Naive B cell (primary cell): ENCODE measurements at places on chromosomes 4 and X. TPM values are rescaled to one million over a fixed set of nuclear protein-coding genes. Genes with fewer than 3 reads are reported as not detected.

Gene NXF2
- polyA plus RNA-seq: not detected

Gene SLC38A5
- polyA plus RNA-seq: 11.8 TPM

Gene CDKL2
- not detected for polyA plus RNA-seq

DNA sequence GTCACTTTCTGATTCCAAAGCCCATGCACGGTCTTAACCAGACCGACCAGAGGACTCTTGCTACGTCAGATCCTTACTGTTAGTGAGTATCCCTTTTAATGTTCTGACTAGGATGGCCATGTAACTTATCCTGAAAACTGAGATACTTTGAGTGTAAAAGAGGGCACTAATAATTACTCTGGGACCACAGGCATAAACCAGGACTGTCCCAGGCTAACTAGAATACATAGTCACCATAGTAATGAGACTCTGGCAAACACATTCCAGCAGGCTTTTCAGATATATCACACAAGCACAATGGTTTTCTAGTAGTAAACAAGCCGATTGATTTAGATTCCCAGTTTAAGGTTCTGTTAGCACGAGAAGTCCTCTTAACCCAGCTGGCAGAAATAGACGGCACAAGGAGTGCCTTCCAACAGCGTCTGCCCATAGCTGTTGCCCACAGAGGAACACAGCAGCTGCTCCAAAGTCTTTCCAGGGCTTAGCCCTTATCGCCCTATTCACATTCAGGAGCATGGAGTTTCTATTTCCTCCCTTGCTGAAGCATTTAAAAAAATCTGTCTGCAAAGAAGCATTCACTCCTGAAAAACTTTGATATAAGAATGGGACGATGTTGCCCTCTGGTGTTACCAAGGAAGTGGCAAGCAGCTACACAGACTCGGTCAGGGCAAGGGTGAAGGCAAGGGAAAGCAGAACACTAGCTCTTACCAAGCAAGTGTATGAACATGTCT lies 92.4 kb downstream of the CXCL13 start:
- H3K36me3 ChIP-seq: no peaks in the 10 kb centered on the region
- no peak for DNase-seq
- H3K4me1 ChIP-seq: no peaks in the 10 kb centered on the region
- H3K27me3 ChIP-seq: no peaks in the 10 kb centered on the region

DNA sequence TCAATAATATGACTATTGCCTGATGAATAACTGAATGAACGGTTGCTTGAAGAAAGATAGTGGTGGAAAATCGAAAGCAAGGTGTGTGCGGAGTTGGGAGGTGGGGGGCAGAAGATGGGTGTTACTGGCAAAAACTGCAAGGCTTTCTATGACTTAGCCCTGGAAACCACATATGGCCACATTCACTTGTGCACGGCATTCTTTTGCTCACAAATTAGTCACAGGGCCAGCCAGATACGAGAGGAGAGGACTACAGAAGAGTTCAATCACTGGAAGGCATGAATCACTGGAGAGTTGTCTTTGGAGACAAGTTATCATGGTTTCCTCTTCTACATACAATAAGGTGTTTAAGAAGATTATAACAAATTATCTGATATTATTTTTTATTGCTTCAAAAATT lies 626.5 kb upstream of the CPEB2 start:
- H3K4me1 ChIP-seq: no peaks in the 10 kb centered on the region
- DNase-seq: no peak
- no peak overlapping the region for H3K27ac ChIP-seq
- no peaks in the 10 kb centered on the region for H3K27me3 ChIP-seq
- H3K4me3 ChIP-seq: no peak overlapping the region

- no peaks in the 10 kb centered on the region for H3K27me3 ChIP-seq
- peaks cover 35% of the 10 kb centered on the region for H3K4me1 ChIP-seq
- peak; percentile 85 for DNase-seq
- peak overlapping the region; percentile 77 for H3K4me3 ChIP-seq
- no peaks in the 10 kb centered on the region for H3K36me3 ChIP-seq
Measured at GRCh38 chrX:150693725-150694574, 754 bp downstream of the MTMR1 start.

DNA sequence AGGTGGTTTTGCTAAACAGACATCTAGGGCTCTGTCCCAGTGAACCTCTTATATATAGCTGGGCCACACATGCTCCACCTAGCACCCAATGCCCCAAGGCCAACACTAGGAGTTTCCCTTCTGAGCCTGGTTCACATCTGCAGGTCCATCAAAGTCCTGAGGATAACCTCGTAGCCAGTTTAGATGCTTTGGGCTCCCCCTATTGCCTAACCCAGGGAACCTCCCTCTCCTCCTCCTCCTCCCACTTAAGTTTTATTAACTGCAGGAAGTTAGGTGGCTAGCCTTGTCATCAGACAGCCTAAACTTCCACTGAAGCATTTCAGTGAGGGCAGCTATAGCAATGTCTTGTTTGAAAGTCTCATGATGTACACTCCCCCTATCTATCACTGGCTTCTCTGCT lies 88.0 kb downstream of the GUCY2F start:
- no peaks in the 10 kb centered on the region for H3K4me1 ChIP-seq
- no peaks in the 10 kb centered on the region for H3K36me3 ChIP-seq
- no peak overlapping the region for H3K27ac ChIP-seq
- no peak for DNase-seq
- H3K27me3 ChIP-seq: no peaks in the 10 kb centered on the region

DNA sequence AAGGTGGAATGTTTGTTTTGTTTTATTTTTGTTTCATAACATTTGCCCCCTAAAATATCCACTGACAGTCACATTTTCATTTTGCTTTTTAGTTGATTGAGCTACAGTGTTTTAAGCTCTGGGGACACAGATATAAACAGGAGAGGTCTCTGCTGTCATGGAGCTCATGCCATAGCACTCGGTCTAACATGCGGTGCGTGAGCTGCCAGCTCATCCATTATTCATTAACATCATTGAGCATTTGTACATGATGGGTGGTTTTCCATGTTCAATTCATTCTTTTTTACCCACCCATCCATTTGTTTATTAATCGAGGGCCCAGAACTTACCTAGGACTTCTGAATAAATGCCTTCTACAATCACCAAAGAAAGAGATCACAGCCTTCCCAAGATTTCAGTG lies 150.1 kb upstream of the SFRP2 start:
- H3K4me3 ChIP-seq: no peak overlapping the region
- DNase-seq: no peak
- no peak overlapping the region for H3K27ac ChIP-seq
- no peaks in the 10 kb centered on the region for H3K4me1 ChIP-seq
- no peaks in the 10 kb centered on the region for H3K36me3 ChIP-seq

GRCh38 chrX:15404401-15405096 lies 20.3 kb upstream of the VEGFD start:
- no peak for DNase-seq
- H3K4me3 ChIP-seq: no peak overlapping the region
- H3K27ac ChIP-seq: peak overlapping the region; percentile 22
- no peaks in the 10 kb centered on the region for H3K4me1 ChIP-seq
- peaks cover 20% of the 10 kb centered on the region for H3K27me3 ChIP-seq

DNA sequence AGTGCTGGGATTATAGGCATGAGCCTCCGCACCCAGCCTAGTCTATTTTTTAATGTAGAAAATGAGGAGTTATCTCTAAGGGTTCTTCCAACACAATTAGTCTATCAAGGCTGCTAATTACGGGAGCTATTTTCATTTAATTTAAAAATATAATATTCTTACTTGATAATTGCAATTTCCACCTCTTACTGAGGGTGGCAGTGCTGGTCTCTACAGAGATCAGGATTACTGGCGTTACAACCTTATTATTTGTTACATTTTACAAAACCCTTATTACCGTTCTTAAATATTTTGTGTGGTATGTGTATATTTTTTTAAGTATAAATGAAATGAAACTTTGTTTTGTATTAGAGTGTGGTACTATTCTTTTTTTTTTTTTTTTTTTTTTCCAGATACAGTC lies 17.6 kb upstream of the GK start:
- no peak overlapping the region for H3K27ac ChIP-seq
- no peaks in the 10 kb centered on the region for H3K27me3 ChIP-seq
- no peak overlapping the region for H3K4me3 ChIP-seq
- no peaks in the 10 kb centered on the region for H3K36me3 ChIP-seq
- no peak for DNase-seq
